ENCODE measurements at places on chromosomes 12 and 14.

DNA sequence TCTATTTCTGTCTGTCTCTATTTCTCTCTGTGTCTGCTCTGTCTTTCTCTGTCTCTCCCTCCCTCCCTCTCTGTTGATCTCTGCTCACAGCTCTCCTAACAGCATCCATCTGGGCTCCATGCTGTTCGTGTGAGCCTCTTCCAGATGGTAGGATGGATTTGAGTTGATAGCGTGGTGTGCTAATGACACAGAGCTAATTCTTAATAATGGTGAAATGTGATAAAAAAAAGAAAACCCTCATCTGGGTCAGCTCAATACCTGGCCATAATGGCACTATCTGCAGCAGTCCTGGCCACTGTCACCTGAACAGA lies 96.4 kb downstream of the AACS start:
- no peak for DNase-seq

- no peak for DNase-seq
Observed at GRCh38 chr14:100771121-100771800, 44.6 kb downstream of the DLK1 start.

DNA sequence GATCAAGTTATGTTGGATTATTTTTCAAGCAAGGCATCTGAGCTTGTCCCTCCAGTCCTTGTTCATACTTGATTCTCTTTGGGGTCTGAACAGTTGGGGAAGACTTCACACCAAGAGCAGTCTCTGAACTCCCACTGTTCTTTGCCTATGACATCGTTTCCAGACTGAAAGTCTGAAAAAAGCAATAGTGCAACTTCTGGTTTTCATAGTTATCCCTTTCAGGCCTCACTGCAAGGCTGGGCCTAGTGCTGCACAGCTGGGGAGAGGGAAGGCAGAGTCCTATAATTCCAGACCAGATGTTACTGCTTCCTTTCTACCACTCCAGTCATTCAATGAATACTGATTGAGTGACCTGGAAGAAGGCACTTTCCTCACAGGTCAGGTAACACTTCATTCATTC lies 187.1 kb upstream of the CCND2 start:
- DNase-seq, result no peak

GRCh38 chr14:54206516-54206915 lies 190.3 kb upstream of the CDKN3 start:
- DNase-seq, result no peak

DNA sequence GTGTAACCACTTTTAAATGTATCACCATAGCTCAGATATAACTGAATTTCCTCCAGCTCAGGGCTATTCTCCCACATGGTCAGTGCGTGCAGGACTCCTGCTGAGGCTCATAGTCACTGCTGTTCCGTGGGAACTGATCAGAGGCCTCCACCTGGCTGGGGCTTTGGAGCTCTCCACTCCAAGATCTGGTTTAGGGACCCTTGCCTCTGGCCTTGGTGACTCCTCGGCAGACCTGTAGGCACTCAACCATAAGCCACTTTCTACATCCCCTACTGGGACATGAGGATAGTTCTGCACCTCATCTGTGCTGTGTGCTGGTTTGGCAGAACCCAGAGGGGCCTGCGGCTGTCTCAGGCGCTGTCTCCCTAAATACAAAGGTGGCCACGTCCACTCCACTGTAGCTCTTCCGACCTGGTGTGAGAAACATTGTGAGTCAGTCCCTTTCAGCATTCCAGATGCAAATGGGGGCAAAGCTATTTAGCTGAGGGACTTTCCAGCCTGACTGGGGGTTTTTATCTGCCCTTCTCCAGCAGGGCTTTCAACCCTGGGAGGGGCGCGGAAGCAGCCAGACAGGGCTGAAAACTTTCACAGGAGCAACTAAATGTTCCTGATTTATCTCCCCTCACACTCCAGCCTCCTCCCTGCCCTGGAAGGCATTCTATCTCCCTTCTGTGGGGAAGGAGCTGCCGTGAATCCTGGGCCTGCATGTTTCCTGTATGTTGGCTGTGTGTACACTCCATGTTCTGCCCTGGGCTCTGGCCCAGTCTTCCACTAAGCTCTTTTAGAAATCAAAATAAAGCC lies 218.3 kb upstream of the DAAM1 start:
- no peak for DNase-seq

- no peak for DNase-seq
Observed at GRCh38 chr12:115375186-115375991, 691.4 kb upstream of the TBX3 start.

- DNase-seq, result peak; percentile 20
Observed at GRCh38 chr14:73785336-73785833, 66.2 kb upstream of the PTGR2 start.

- DNase-seq, result no peak
Observed at GRCh38 chr12:108786450-108786849, 55.1 kb upstream of the CORO1C start.

DNA sequence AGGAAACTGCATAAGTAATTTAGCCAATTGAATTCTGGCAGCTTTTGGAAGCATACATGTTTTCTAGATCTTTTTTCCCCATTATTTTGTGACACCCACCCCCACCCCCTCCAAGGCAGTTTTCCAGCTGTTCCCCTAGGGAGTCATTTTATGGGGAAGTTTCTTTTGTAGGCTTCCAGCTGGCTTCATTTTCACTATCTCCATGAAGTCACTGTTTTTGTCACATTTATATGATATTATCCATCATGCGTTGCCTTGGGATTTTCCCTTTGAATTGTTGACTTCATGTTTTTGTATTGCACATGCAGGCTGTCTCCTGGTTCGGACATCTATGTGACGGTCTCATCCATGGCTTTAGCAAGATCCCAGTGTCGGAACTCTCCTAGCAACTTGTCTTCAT lies 233.6 kb upstream of the RGS6 start:
- DNase-seq, result no peak

- DNase-seq, result no peak
Observed at GRCh38 chr14:71166180-71166837, 259.1 kb downstream of the PCNX1 start.

- peak; percentile 38 for DNase-seq
Observed at GRCh38 chr14:71143381-71144290, 236.4 kb downstream of the PCNX1 start.

DNA sequence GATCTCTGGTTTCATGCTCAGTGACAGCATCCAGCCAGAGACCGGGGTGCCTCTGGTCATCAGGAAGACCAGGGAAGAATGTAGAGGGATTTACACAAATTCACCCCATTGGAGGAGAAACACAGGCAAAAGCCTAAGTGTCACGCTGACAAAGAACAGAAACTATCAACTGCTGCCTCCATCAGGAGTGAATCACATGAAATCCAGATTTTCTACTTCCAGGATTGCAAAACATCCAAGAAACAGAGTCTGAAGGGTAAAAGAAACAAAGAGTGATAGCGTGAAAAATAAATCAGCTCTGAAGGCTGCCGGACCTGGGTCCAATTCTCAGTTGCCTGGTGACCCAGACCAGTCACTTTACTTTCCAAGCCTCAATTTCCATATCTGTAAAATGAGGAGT lies 136.1 kb upstream of the MAP1LC3B2 start:
- no peak for DNase-seq

DNA sequence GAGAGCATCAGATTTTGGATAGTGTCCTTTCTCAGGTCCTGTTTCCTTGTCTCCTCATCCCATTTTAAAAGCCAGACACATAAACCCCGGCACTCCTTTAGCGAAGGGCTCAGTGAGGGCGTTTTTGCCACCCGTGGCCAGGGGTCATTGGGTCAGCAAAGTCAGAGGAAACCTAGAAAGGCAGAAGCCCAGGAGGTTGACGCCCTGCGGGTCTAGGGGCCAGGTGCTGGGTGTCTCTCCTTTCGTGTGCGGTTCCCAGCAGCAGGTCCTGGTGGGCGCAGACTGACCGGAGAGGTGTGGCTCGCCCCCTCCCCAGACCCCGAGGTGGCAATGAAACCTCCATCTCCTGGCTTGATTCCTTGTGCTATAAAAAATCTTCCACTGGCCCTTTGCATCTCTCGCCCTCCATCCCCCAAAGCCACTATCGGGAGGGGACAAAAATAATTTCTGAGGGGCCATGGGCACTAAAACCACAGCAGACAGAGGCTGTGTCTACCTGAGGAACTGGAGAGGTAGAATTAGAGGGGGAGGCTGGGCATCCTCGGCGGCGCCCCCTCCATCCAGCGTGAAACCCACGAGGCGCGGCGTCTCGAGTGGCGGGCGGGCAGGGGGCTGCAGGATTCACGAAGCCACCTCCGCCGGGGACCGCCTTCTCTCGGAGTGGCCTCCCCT lies 858 bp upstream of the FRMD6 start:
- DNase-seq, result no peak

- DNase-seq, result no peak
Observed at GRCh38 chr12:23893611-23894010, 55.9 kb downstream of the SOX5 start.

DNA sequence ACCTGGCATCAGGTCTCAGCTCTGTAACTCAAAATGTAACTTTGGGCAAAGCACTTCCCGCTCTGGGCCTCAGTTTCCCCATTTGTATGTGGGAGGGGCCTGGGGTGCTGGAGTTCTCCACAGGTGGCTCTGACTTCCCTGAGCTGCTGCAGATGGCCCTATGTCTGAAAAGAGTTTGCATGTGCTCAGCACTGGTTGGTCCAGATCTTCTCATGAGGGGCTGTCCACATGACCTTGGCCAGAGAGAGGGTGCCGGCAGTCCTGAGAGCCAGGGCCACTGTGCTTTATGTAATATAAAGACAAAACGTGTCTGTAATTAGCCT lies 7.2 kb upstream of the CACNA2D4 start:
- no peak for DNase-seq

GRCh38 chr12:2221030-2221621 lies 168.3 kb downstream of the CACNA1C start:
- DNase-seq, result no peak

DNA sequence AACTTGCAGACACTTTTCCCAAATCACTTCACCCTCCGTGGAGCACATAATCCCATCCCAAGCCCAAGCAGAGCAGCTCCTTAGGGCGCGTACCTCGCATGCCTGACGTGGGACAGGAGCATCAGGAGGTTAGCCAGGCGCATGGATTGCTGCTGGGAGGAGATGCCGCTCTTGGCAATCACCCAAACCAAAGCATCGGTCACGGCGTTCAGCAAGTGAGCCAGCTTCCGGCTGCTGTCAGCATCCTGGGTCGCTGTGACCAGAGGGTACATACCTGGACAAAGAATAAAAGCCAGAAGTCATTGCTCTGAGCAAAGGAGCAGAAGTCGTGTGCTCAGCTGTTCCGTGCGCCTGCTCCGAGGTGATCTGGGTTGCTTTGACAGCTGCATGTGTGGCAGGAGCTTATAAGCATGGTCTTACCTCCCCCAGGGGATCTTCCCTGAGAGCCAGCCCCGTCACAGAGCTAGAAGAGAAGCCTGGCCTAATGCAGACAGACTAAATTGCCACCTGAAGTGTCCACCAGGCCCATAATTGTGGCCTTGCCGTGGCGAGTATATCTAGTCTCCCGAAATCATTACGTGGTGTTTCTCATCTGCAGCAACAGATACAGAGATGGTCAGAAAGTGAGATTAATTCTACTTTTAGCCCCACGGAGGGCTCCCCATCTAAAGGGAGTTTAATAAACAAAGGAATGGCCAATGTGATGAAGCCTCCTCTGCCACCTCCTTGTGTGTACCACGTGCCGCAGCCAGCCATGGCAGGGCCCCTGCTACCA lies 59.1 kb downstream of the ESR2 start:
- DNase-seq, result no peak

DNA sequence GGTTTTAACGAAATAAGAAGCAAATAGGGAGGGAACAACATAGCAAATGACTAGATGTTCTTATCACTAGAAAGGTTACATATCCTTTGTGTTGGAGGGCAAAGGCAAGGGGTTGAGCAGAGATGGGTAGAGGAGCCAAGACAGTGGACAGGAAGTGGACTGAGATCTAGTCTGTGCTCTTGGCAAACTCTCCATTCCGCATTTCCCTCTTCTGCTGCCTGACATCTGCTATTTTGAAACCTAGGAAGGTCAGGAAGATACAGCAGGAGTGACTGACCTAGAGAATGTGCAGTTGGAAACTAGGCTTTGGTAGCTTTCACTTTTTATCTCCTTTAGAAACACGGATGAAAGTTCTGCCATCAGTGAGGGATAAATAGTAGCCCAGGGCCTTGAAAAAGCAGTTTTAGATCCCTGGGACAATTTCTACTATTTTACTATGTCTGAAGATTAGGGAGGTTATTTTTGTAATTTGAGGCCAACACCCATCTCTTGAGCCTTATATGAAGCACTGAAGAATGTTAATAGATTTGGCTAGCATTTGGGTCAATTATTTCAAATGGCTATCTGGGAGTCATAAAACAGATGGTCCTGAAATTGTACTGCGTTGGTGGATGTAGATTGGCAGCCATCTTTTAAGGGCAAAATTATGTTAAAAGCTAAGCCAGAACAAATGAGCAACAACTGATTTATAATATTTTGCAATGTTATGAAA lies 410.3 kb downstream of the PCNX1 start:
- no peak for DNase-seq

- peak; percentile 54 for DNase-seq
Observed at GRCh38 chr12:57229046-57229633, 371 bp upstream of the SHMT2 start.

GRCh38 chr12:18823461-18823860 lies 85.5 kb downstream of the CAPZA3 start:
- DNase-seq, result no peak

- no peak for DNase-seq
Observed at GRCh38 chr12:81216739-81217138, 138.9 kb downstream of the ACSS3 start.

GRCh38 chr14:28467611-28468010 lies 299.0 kb upstream of the FOXG1 start:
- DNase-seq, result no peak

DNA sequence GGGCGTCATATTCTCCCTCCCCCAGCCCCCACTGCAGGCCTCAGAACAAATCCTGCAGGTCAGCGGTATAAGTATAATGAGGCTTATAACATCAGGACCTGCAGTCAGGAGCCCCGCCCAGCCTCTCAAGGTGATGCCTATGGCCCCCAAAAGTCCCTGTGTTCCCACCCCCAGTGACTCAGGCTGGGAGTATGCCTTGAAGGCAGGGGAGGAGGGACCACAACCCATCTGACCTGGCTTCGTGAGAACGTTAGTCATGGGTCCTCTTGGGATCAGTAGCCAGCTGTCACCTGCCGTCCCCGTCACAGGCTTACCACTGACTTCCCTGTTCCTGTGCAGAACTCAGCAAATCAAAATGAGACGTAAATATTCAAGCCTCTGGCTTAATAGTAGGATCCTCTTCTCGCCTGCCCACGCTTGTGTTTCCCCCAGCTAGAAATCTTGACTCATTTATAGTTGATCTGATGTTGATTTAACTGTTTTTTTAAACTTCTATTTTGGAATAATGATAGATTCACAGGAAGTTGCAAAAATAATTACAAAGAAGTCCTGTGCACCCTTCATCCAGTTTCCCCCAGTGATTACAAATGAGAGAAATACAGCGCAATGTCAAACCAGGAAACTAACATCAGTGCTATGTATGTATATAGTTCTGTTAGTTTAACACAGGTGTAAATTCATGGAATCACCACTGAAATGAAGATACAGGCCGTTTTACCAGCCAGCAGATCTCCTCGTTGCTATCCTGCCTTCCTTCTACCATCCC lies 107.5 kb downstream of the ADGRD1 start:
- no peak for DNase-seq

DNA sequence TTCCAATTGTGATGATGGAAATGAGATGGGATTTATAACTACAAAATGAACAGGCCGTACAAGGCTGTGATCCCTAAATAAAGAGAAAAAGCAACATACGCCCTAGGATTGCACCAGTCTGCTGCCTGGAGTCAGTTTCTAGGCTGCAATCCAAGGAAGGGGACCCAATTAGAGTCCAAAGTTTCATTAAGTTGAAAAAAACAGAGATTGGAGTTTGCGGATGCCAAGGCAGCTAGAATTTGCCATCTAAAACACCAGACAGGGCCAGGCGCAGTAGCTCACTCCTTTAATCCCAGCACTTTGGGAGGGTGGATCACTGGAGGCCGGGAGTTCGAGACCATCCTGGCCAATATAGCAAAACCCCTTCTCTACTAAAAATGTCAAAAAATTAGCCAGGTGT lies 661.0 kb downstream of the RPS29 start:
- DNase-seq, result no peak

Measured in CD4-positive, alpha-beta T cell treated with Interleukin-10 for 1 hour (primary cell).